Stimulated activated CD8-positive, alpha-beta memory T cell treated with anti-CD3 and anti-CD28 coated beads, Interleukin-12 subunit alpha, Interleukin-12 subunit beta, amount 100 ng/mL, for 4 hours (primary cell): ENCODE measurements at places on chromosomes 5 and 9.

DNA sequence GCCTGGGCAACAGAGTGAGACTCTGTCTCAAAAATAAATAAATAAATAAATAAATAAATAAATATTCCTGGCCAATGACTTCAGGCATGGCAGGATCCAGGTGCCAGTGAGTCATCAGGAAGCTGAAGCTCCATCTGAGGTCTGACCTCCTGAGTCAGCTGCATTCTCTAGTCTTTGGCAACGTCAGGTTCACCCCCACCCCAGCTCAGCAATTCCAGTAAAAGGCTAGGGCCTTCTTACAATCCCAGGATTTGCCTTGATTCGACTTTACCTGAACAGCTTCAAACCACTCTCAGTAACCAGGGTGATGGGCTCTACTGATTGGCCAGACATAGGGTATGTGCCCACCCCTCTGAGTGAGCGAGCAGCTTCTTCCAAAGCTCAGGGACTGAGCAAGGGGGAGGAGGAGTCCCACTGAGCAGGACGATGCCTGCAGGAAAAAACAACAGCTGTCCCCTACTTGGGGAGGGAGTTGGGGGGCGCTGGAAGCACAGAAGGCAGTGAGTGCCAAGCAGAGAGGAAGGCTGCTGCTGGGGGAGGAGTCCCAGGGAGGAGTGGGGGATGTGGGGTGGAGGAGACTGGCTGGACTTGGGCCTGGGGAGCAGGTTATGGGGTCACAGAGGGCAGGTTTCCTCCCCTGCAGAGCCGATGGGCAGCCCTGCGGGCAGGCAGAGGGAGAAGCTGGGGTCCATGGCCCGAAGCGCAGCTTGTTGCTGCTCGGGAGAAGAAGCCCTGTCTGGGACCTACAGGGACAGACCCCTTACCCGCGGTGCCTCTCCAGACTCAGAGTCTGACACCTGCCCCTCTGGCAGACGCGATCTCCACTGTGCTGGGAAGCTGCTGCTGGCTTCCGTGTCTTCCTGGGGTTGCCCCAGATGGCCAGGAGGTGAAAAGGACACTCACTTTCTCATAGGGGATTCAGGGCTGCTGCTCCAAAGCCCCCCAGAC lies 25.9 kb upstream of the UNC5A start:
- DNase-seq: no peak

- DNase-seq: no peak
Measured at GRCh38 chr9:136664000-136664915, 1.5 kb downstream of the EGFL7 start.

- no peak for DNase-seq
Measured at GRCh38 chr5:1265461-1266455, 29.1 kb downstream of the TERT start.

DNA sequence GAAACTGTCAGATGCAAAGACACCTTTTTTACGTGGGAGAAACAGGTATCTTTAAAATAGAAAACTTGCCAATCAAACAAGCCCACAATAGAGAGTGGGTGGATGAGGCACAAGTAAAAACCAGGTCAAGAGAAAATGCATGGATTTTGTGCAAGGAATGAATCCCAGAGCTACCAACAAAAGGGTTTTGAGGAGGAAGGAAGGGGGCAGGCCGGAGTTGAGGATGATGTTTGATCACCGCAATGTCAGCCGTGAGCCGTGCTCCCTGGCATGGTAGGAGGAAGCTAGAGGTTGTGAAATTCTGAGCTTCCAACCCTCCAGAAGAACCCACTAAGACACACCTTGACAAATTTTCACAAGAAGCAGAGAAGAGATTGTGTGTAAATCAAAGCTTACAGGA lies 53.2 kb downstream of the HRH2 start:
- no peak for DNase-seq

GRCh38 chr9:2016408-2017330 lies 1.5 kb downstream of the SMARCA2 start:
- peak; percentile 30 for DNase-seq

GRCh38 chr5:31408814-31409213 lies 123.1 kb downstream of the DROSHA start:
- no peak for DNase-seq

GRCh38 chr5:126370796-126371718 lies 52.2 kb upstream of the GRAMD2B start:
- DNase-seq: no peak

DNA sequence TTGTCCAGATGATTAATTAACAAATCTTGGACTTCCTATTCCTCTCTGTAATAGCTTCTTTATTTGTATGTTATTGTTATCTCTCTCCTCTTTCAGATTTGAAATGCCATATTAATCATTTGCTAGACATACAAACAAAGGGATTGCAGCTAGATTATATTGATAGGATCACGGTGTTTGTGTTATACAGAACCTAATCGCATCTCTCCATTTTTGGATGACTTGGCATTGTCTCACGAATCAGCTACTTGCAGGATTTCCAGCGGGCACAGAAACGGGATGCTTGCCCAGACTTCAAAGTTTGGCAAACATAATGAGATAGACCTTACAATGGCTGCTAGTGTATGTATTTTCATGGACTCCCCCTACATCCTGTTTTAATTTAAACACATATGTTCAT lies 368.1 kb downstream of the TLE4 start:
- DNase-seq: no peak

GRCh38 chr9:30348904-30349303 lies 2035.5 kb upstream of the ACO1 start:
- DNase-seq: no peak

GRCh38 chr9:2192356-2192979 lies 177.3 kb downstream of the SMARCA2 start:
- no peak for DNase-seq

DNA sequence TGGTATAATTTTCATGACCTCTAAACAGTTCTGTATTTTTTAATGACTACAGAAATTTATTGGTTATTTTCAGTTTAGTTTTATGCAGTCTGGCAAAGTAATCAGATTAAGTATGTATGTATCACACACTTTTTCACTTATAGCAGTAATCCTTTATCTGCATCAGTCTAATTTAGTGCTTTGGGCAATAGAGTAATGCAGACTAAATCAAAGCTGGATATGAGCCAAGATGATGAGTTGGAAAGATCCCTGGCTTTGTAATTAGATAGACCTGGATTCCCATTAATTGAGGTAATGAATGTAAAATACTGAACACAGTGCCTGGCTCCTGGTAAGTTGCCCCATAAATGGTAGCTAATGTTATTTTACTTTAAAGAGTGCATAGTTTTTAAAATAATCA lies 215.4 kb upstream of the TLX3 start:
- DNase-seq: no peak

GRCh38 chr9:98146101-98146991 lies 27.3 kb upstream of the TRIM14 start:
- DNase-seq: no peak

DNA sequence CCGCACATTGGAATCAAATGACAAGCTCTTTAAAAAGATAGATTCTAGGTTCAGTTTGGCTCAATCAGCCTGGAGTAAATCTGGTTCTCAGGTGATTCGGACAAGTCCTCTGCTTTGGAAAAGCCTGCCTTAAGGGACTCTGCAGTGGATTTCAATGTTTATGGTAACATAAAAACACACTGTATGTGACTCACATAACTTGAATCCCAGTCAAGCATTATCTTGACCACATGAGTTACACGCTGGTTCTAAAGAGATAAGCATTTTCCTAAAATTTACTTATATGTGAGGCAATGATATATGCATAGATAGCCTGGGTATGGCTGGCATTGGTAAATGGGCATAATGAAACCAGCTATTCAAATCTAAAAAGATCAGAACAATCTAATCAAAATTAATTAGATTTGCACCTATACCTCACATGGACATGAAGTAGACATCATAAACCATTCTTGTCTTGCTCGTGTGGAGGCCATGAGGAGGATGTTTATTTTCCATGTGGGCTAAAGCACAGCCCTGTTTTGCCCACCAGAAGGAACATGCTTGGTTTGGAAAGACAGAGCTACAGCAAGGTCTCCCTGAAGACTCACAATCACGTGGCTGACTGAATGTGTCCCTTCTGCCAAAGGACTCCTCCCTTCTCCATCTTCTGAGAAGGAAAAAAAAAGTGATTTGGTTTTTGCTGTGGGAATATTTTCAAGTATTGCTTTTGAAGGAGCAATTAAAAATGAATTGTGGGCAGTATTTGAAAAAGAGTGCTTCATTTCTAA lies 351.7 kb downstream of the DIRAS2 start:
- no peak for DNase-seq

GRCh38 chr9:121810489-121810888 lies 159.1 kb downstream of the DAB2IP start:
- no peak for DNase-seq

- no peak for DNase-seq
Measured at GRCh38 chr5:92633176-92633575, 947.8 kb downstream of the NR2F1-AS1 start.

DNA sequence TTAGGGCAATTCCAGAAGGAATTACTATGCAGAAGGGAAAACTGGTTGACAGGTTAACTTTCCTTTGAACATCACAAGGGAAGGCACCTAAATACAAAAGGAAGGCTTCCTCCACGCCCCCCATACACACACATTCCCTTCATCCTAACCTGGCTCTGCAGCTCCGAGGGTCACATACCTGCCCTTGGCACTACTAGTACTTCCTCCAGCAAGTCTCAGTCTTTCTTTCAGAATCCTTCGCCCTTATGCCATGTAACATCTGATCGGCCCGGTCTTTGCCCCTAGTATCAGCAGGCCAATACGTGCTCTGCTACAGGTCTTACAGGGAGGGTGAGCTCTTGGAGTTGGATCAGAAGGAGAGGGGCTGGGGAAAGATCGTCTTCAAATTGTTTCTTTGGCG lies 1.6 kb upstream of the MARCHF6 start:
- DNase-seq: no peak

GRCh38 chr5:128491291-128491690 lies 46.8 kb downstream of the FBN2 start:
- DNase-seq: no peak

GRCh38 chr5:38468978-38469706 lies 87.3 kb downstream of the LIFR start:
- no peak for DNase-seq

DNA sequence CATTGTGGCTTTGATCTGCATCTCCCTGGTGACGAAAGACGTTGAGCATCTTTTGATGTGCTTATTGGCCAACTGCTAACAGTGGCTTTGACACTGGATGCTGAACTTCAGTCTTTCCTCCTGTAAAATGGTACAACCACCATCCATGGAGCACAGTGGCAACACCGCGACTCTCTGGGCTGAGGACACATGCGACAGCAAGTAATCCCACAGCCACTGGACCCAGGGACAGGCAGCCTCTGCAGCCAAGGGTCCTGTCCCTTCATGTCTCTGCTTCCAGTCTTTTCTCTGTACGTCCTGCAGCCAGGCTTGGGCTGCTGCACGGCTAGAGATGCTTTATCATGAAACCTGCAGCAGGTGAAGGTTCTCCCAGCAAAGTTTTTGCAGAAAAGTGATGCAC lies 83.5 kb downstream of the DAP start:
- no peak for DNase-seq

GRCh38 chr9:128275198-128276007 lies at the start of gene GOLGA2:
GOLGA2 (minus strand) TSS chr9:128276007; CDS start chr9:128275976, 31 bp downstream.
- no peak for DNase-seq

- no peak for DNase-seq
Measured at GRCh38 chr9:75889977-75890471, 449 bp upstream of the PCSK5 start.
